Tibial nerve (tissue), 4 donors: ENCODE measurements at places on chromosomes 4 and X.

DNA sequence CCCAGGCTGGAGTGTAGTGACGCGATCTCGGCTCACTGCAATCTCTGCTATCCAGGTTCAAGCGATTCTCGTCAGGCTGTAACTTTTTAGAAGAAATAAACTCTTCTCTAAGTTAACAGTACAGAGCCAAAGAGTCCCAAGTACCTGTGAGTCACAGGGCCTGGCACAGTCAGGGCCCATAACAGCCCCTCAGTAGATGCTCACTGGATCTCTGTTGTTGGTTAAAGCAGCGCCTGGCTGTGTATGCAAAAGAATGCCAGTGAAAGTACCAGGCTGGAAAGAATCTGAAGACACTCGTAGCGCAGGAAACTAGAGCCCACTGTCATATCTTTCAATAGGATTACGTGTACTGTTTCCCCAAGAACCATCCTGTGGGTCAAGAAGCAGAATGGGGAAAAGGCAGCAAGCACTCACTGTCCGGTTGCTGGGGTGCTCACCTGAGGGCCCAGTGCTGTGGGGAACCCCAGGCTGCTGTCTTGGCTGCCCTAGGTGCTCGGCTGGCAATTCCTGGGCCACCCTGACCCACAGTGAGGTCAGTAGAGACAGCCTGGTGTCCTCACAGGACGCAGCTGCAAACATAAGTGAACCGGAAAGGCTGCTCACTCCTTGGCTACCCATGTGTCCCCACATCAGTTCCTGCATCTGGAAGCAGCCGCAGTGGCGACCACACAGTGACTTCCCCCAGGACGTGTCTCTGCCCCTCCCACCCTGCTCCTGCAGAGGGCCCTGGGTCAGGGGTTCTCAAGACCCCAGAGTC is 3.1 kb upstream of the SLBP start:
- DNase-seq: no peak

GRCh38 chrX:75131973-75132627 is 24.0 kb downstream of the ABCB7 start:
- no peak for DNase-seq

- no peak for DNase-seq
Observed at GRCh38 chr4:16450724-16451123, 224.5 kb upstream of the TAPT1 start.

DNA sequence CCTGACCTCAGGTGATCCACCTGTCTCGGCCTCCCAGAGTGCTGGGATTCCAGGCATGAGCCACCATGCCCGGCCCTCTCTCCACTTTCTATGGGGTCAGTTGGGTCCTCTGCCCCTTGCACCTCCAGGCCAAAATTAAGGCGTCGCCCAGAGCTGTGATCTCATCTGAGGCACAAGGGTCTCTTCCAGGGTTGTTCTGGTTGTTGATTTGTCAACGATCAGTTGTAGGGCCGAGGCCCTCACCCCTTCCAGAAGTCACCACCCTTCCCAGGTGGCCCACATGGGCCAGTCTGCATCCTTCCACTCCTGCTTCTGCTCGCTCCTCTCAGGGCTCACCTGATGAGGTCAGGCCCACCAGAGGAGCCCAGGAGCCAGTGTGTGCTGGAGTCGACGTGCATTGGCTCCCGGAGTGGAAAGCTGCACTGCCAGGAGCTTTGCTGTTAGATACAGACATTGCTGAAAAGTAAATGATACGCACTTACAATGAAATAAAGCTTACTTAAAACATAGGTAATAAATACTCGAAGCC is 14.3 kb upstream of the TMEM271 start:
- DNase-seq: no peak

DNA sequence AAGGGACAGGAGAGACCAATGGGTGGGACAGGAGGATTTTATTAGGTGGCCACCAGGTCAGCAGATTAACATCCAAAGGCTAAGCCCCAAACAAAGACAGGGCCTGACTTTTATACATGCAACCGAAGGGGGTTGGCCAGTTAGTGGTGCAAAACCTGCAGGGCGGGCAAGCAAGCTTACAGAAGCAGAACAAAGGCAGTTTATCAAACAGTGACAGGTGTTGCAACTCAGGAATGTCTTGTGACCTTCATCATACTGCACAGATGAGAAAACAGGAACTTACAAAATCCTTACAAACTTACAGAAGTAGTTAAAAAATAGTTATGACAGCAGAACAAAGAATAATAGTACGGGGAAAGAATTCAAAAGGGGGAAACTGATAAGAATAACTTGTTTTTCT is 708.1 kb downstream of the GLUD2 start:
- no peak for DNase-seq

DNA sequence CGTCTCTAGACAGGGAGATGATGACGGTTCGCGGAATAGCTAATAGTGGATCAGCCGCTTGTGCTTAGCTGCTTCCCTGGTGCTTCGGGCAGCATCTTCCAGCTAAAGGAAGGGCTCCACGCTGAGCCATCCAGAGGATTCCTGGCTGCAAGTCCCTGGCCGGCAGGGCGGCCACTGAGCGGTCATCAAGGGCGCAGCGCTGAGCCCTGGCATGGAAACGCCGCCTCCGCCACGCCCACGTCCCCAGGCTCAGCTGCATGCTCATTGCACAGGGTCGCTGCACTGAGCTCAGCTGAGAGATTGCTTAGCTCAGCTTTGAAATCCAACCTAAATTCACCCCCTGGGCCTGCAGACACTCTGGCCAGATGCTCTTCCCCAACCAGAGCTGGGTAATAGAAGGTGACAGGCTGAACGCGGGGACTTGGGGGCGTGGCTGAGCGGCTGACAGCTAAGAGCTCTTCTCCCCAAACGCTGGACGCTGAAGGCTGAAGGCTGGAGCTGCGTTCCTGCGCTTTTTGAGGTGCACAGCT is 118.2 kb upstream of the KIT start:
- peak; percentile 13 for DNase-seq

DNA sequence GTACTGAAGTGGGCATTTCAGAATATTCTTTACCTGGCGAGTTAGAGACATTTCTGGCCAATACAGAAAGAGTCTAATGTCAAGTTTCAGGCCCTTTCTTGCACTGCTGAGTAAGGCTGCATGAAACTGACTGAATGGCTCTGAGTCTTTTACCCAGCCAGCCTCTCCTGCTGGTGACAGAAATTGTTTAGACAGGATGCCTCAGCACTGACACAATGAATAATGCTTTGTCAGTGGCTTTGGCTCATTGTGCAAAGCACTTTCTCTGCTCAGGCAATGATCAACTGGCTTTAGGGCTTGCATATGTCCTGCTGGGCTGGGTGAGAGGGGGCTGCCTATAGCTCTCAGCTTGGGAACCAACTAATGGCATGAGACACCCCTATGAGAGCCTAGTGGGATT is 45.5 kb downstream of the CLNK start:
- no peak for DNase-seq
